Ecto neural progenitor cell (in vitro differentiated cells): ENCODE measurements at places on chromosomes 2 and 18.

- DNase-seq = no peak
Measured at GRCh38 chr2:159860581-159861310, 62.7 kb upstream of the CD302 start.

GRCh38 chr2:3114406-3115185 is 263.0 kb downstream of the EIPR1 start:
- DNase-seq = no peak

- DNase-seq = no peak
Measured at GRCh38 chr2:71299507-71299906, 32.1 kb upstream of the ZNF638 start.

GRCh38 chr2:100682536-100682935 is 119.7 kb downstream of the PDCL3 start:
- DNase-seq = no peak

DNA sequence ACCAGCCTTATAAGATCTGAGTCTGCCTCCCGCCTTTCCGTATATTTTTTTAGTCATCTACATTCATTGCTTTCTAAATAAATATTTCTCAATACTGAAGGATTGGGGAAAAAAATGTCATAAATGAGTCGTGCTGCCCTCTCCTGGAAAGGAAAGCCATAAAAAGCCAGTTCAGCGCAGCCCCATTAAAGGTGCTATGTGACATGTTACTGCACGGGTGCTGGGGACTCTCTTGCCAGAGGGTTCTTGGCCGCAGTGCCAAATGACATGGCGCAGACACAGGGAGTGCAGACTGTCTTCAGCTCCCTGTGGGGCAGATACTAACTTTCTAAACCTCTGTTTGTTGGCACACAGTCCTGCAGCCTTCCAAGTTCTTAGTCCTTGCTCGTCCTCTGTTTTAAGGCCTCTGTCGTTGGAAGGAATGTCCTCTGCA is 53.7 kb upstream of the MAP3K20 start:
- no peak for DNase-seq

GRCh38 chr2:26685989-26686839 is 6.3 kb upstream of the KCNK3 start:
- no peak for DNase-seq

DNA sequence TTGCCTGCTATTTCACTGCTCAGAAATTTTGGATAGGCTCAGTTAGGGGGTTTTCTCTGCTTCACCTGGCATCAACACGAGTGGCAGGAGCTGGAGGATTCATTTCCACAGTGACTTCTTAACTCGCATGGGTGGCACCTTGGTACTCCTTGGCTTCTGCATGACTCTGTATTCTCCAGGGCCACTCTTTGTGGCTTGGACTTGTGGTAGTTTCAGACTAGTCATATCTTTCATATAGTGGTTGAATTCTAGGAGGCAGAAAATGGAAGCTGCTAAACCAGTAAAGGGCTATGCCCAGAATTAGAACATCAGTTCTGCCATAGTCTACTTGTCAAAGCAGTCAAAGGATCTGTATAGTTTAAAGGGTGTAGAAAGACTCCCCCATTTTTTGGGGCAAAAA is 6.8 kb downstream of the MAIP1 start:
- DNase-seq = no peak

DNA sequence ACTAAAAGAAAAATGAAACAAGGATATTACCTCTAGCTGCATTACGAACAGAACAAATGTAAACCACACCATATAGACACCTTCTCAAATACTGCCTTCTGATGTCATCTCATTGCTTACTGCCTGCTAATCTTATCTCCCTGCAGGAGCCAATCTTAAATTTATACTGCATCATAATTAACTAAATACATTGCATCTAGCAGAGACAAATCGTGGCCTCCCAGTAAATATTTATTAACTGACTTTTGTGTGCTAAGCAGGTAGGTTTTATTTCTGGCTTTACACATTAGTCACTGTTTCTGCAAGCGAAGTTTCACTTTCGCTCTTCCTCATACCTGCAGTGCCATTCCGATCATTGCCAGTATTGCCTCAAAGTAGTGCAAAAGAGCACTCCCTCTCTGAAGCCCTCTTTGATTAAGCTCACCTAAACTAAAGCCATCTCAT is 67.5 kb downstream of the SPATS2L start:
- no peak for DNase-seq

GRCh38 chr2:75288760-75289159 is 89.4 kb upstream of the TACR1 start:
- DNase-seq = no peak

GRCh38 chr2:216205486-216205885 is 96.3 kb downstream of the XRCC5 start:
- no peak for DNase-seq

- no peak for DNase-seq
Measured at GRCh38 chr18:36405611-36406010, 108.1 kb downstream of the FHOD3 start.

DNA sequence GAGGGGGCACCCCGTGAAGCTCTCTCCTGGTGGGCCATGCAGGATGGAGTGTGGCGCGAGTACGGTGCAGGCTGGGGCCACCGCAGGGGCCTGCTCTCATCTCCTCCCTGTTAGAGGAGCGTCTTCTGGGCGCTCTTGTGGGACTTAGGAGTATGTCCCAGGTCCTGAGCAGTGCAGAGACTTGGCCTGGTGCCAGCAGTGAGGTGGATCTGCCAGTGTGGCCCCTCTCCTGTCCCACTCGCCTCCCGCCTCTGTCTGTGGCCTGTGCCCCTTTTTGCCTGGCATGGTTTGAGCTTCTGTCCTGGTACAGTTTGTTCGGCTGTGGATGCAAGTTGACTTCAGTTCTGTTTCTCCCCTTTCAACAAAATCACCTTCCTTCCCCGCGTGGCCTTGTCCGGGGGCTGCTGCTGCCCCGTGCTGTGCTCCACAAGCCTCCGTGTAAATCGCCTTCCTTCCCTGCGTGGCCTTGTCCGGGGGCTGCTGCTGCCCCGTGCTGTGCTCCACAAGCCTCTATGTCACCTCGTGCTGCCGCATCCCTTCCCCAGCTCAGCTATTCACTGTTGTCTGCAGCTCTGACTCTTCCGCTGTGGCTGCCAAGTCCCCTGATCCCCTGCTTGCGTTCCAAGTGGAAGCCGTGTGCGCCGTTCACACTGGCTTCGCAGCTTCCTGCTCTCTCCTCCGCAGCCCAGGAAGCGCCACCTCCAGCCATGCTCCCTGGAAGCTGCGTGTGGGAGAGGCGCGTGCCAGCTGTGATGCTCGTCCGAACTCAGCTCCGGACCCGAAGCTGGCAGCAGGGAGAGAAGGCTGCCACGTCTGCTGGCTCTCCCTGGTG is 13.7 kb downstream of the LDLRAD4 start:
- DNase-seq = no peak

- no peak for DNase-seq
Measured at GRCh38 chr2:163633291-163633690, 102.5 kb downstream of the FIGN start.

- DNase-seq = no peak
Measured at GRCh38 chr2:240701091-240701735, 9.5 kb downstream of the AQP12A start.

- DNase-seq = no peak
Measured at GRCh38 chr2:6081955-6082624, 389.9 kb downstream of the SOX11 start.

DNA sequence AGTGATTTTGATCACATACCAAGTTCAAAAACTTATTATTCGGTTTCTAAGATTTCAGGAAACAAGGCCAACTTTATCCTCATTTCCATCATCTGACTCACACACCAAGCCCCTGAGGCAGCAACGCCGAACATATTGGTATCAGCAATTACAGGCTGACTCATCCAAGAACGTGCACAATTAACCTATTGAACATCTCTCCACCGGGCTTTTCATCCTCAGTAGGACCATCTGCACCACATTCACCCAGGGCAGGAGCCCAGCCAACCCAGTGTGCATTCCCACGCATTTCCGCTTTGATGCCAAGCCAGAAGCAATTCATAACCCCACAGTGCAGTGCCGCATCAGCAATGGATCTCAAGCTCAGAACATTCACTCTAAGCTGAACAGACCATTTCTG is 52.9 kb downstream of the SCG2 start:
- DNase-seq = no peak

DNA sequence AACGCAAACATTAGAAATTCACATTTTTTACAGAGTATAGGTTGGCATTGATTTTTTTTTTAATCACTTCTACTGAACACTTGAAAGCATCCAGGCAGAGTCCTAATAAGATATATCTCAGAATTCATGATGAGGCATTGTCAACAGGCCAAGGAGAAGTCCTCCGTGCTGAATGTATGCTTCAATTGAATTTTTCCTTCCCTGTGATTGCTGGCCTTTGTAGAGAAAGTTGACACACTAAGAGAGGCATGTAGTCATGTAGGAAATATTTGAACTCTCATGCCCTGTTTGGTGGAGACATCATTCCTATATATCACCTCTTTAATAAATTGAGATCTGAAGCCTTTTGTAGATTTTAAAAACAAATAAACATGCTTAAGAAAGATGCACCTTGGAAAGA is 844.9 kb downstream of the CPS1 start:
- no peak for DNase-seq

- DNase-seq = no peak
Measured at GRCh38 chr2:186746584-186746983, 52.7 kb downstream of the FAM171B start.

GRCh38 chr18:76429262-76430126 is 65.5 kb downstream of the ZNF516 start:
- DNase-seq = no peak

DNA sequence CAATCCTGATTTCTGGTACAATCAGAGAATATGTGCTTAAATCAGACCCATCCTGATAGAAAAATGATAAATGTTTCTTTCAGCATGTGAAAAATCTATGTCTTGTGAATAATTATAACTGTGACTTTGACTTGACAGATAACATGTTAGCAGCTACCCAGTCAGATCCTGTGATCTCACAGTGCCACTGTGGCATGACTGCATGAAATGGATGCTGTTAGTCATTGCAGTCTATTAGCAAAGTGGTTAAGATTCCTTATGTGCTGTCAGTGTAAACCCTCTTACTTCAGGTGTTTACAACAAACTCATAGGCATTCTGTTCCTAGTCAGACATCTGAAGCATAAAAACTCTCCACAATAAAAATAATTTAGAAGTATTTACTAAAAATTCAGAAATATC is 244.6 kb upstream of the RND3 start:
- no peak for DNase-seq
